ENCODE measurements at places on chromosomes 5 and 9. TPM values are rescaled to one million over a fixed set of nuclear protein-coding genes. Genes with fewer than 3 reads are reported as not detected.

DNA sequence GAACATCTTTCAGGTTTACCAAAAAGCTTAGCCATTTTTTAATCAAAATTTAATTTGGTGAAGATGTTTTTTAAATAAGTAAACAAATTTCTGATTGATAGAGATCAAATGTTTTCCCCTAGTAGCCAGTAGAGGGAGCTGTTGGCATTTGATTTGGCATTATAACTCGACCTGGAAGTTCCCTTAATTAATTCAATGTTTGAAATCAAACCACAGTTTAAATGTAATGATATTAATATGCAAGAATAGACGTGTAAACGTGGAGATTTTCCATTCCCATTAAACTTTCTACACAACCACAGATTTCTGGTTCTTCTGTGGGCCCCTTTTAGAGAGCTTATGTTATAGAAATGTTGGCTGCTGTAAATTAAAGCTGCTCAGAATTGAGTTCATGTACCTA lies 148.1 kb upstream of the MPDZ start:
- no peaks in the 10 kb centered on the region for H3K4me1 ChIP-seq
- no peaks in the 10 kb centered on the region for H3K36me3 ChIP-seq
- no peak overlapping the region for H3K4me3 ChIP-seq
- DNase-seq, result peak; percentile 8

GRCh38 chr5:82674671-82675070 lies 396.5 kb upstream of the RPS23 start:
- DNase-seq, result no peak
- H3K27me3 ChIP-seq, result no peaks in the 10 kb centered on the region
- no peaks in the 10 kb centered on the region for H3K36me3 ChIP-seq
- H3K4me3 ChIP-seq, result no peak overlapping the region

GRCh38 chr9:130699047-130699446 lies 5.5 kb downstream of the EXOSC2 start:
- H3K27ac ChIP-seq, result no peak overlapping the region
- no peak for DNase-seq
- peaks cover 65% of the 10 kb centered on the region for H3K36me3 ChIP-seq
- H3K4me1 ChIP-seq, result peaks cover 23% of the 10 kb centered on the region
- H3K4me3 ChIP-seq, result no peak overlapping the region
- no peaks in the 10 kb centered on the region for H3K27me3 ChIP-seq

DNA sequence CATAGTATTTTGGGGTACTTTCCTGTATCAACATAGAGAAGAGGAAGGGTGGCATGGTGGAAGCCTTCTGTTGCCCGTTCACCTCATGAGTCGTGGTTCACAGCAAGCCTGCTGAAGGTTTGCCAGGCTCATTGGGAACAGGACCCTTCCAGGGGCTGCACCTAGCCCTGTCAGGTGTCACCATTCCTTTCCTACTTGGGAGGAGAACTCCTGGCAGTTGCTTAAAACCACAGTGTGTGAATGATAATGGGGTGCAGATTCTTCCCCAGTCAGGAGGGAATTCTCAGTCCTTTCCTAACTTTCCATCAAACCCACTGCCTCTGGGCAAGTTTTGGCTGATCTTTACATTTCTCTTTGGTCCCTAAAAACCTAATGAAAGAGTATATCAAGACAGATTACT lies 99.4 kb upstream of the CTNND2 start:
- H3K4me1 ChIP-seq, result no peaks in the 10 kb centered on the region
- no peak overlapping the region for H3K4me3 ChIP-seq
- no peak for DNase-seq
- no peak overlapping the region for H3K27ac ChIP-seq

- H3K36me3 ChIP-seq, result no peaks in the 10 kb centered on the region
- H3K27ac ChIP-seq, result no peak overlapping the region
- no peaks in the 10 kb centered on the region for H3K27me3 ChIP-seq
- no peaks in the 10 kb centered on the region for H3K4me1 ChIP-seq
- no peak overlapping the region for H3K4me3 ChIP-seq
- no peak for DNase-seq
Measured at GRCh38 chr5:58016358-58016757, 443.5 kb downstream of the PLK2 start.

DNA sequence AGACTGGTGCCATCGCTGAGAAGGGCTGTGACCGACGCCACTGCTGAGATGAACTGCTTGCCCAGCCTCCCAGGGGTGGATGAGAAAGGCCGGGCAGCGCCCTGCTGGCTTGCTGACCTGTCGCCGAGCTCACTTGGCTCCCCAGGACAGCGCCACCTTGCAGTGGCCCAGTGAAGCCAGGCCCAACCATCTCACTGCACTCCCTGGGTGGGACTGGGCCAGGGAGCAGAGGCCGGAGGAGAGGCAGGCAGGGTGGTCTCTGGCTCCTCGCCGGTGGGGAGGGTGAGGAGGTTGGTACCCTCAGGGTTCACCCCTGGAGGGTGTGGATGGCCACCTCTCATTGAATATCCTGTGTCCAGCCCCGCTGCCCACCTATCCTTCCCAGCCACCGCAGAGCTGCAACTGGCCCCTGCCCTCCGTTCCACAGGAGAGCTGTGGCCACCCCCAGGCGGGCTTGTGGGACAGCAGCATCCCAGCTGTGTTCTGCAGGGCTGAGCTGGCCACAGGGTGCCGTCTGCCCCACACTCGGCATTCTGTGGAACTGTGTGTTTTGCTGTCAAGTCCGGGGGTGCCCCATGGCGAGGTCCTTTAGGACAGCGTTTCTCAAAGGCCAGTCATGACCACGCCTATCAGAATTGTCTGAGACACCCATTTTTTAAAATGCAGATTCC lies 41.0 kb upstream of the FCN2 start:
- no peaks in the 10 kb centered on the region for H3K36me3 ChIP-seq
- no peak overlapping the region for H3K27ac ChIP-seq
- no peaks in the 10 kb centered on the region for H3K4me1 ChIP-seq

SPINK4 gene
- not detected for total RNA-seq

CNTFR gene
- total RNA-seq, result not detected

Measured in CD4-positive, alpha-beta memory T cell (primary cell).